Epithelial cell of esophagus (primary cell): ENCODE measurements at places on chromosomes 7 and 10.

GRCh38 chr7:37645282-37646050 lies 38.1 kb upstream of the GPR141 start:
- DNase-seq: no peak

DNA sequence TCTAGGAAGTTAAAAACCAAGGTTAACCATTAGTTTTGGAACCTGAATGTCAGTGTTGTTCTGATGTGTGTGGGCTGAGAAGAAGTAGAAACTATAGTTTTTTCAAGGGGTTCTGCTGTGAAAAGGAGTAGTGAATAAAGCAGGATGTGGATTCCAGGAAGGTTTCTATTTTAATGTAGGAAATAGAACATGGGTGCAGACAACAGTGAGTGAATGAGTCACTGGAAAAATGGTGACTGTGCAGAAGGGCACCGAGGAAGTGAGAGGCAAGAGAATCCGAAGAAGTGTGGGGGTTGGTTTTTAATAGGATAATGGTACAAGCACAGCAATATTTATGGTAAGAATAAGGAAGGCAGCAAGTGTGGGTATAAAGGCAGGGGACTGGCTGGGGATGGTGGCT lies 120.4 kb downstream of the ARHGAP21 start:
- peak; percentile 66 for DNase-seq

GRCh38 chr10:124992462-124993344 lies 50.8 kb downstream of the ZRANB1 start:
- DNase-seq: peak; percentile 61

GRCh38 chr7:129240119-129240820 lies 15.4 kb downstream of the AHCYL2 start:
- DNase-seq: peak; percentile 47

- no peak for DNase-seq
Observed at GRCh38 chr10:72334196-72334824, 20.4 kb downstream of the DNAJB12 start.

- no peak for DNase-seq
Observed at GRCh38 chr10:2837674-2838073, 229.7 kb upstream of the PFKP start.

GRCh38 chr7:39386718-39387117 lies 179.5 kb upstream of the YAE1 start:
- no peak for DNase-seq

- no peak for DNase-seq
Observed at GRCh38 chr10:17138460-17139042, 8.9 kb upstream of the CUBN start.

DNA sequence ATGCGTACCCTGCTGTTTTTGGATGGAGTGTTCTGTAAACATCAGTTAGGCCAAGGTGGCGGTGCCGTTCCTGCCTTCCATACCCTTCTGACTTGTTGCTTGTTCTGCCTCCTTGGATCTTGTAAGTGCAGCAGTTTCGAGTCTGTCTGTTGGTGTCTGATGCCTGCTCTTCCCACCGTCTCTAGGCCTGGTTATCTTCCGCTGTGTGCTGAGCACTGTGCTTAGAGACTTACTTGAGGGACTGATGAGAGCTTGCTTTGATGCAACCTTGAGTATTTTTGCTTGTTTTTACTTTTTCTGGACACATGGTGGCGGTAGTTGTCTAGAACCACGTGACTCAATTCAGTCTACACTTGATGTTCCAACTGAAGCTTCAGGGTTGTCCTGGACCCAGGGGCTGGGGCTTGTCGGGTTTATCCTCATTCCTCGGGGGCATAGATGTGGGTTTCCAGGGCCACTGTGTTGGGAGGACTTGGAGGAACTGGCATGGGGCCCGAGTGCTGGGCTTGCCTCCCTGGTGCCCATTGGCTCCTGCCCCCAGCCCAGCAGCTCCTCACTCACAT lies 14.4 kb upstream of the SPRN start:
- no peak for DNase-seq

DNA sequence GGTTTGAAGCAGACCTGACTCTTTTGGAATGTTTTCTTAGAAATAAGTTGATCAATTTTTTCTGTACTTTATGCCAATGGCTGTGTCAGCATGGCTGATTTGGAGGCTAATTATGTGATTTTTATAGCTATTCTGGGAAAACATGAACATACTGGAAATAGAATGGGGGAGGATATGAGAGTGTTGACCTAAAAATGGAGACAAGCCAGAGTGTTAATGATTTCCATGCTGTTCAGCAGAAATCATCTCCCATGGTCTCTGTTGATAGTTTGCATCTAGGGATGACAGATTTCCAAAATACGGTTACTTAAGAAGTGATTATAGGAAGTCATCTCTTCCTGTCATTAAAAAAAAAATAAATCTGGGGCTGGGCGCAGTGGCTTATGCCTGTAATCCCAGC lies 32.7 kb upstream of the DMTF1 start:
- no peak for DNase-seq

DNA sequence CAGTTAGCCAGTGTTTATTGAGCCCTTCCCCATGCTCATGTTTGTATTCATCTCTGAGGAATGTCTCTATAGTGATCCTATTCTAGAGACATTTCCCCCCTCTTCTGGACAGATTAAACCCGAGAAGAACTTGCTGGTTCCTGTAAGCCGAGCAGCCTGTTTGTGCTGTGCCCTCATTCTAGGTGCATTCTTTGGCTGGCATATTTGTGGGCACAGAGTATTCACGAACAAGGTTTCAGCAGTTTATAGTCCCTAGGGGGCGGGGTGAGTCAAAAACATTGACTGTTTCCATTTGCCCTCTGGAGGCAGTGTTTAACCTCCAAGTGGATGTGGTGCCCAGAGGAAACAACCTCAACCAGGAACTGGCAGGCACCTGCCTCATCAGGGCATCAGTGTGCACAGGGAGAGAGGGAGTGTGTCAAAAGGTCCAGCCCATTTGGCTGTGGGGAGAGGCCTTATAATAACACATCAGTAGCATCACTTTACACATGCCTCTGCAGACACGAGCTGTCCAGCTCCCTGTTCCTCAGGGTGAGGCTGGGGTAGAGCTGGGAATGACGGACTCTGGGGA lies 273.3 kb upstream of the LRGUK start:
- peak; percentile 96 for DNase-seq

DNA sequence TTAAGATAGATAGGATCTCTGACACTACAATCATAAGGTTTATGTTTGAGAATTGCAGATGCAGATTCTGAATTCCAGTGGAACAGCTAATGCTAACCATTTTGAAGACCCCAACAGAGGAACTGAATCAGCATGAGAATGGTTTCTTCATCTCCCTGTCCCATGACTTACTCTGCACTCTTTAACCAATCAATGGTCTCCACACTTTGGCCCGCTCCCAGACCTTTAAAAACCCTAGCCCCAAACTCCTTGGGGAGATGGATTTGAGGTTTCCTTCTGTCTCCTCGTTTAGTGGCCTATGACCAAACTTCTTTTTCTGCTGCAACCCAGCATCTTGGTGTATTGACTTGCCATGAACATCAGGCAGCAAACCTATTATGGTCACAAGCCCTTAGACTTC lies 804.9 kb downstream of the LRMDA start:
- DNase-seq: no peak

GRCh38 chr7:23893942-23894891 lies 184.2 kb downstream of the STK31 start:
- no peak for DNase-seq

DNA sequence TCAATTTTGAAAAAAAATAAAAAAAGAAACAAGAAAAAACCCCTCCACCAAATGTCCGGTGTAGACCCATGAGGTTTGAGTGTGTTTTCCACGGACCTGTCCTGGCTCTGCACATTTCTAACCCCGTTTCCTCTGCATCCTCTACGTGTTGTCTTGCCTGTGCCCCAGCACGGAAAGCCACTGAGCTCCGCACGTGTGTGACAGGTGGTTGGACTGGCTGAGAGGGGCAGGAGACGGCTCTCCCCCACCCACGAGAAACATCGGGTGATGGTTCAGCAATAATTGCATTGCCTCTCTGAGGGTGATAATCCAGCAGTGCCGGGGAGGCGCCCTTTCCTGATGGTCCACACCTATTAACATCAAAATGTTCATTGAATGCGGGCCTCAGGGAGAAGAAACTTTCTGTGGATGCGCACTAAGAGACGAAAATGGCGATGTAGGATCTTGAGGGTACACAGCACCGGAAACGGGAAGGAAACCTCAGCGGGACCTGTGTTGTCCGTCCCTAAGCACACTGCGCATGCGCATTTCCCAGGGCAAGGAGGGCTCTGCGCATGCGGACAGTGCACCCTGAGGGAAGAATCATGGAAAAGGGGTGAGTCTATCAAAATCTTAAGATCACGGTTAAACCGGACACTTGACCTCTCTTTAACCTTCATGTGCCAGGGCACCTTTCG lies 470.1 kb upstream of the ADARB2 start:
- no peak for DNase-seq

DNA sequence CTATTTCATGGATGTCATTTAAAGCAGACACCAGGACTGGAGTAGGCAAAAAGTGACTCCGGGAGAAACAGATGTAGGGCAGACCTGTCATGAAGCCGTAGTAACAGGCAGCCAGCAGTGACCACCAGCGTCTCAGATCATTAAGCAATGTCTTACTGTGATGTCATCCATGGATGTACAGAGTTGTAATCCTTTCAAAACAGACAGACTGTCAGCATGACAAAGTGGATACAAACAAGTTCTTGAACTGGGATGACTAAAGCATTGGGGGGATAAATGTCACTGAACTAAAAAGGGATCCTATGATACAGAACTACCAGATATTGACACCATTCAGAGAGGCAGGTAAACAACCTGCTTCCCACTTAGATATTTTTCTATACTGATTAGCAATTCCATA lies 675.5 kb downstream of the PARD3 start:
- DNase-seq: peak; percentile 59

DNA sequence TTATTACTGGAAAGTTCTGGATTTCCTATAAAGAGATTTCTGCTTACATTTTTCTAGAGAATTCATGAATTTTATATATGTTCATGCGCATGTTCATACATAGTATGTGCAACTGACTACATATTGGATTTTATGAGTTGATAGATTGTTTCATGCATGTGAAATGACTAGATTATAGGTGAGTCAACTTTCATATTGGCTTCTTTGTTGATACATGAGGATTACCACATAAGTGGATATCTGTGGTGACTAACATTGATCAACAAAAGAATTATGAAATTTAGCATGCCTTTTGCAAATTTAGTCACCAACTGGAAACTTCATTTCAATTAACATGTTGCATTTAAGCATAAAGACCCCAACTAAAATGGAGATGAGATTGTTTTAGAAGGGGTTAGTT lies 99.0 kb downstream of the GNAT3 start:
- peak; percentile 87 for DNase-seq

DNA sequence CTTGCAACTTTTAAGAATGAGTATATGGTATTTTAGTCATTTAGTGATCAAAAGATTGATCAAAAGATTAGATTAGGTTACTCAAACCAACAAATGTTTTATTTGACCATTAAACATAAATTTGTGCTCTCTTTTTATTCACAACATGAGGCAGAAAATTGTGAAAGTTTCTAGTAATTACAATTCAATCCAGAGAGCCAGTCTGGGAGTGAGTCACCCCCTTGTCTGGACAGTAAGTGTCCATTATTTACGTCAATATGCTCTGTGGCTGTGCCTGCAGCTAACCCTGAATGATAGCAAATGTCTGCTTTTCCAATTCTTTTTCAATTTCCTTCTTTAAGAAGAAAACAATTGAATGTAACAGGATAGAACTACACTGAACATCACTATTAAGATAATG lies 27.9 kb downstream of the GNG11 start:
- DNase-seq: peak; percentile 44

GRCh38 chr7:91519241-91520158 lies 255.3 kb downstream of the FZD1 start:
- DNase-seq: no peak

DNA sequence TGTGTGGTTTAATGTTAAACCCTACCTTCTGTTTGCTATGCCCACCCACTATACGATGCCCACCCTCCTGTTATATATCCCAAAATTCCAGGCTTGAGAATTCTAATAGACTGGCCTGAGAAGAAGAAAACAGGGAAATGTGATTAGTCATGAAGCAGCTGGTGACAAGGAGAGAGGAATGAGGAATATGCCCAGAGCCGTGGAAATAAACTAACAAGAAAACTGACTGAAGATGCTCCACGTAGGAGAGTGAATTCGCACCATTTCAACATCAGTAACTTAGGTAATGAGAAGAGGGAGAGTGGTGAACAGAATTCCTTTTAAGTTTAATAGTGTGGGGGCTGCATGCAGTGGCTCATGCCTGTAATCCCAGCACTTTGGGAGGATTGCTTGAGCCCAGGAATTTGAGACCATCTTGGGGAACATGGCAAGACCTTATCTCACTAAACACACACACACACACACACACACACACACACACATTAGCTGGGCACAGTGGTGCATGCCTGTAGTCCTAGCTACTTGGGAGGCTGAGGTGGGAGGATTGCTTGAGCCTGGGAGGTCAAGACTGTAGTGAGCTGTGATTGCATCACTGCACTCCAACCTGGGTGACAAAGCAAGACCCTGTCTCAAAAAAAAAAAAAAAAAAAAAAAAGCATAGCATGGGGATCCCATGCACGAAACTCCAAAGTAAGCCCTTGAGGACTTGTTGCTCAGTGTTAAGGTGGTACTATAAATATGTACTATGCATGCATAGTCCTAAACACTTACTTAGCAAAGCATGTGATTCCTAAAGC lies 16.1 kb upstream of the SYPL1 start:
- peak; percentile 42 for DNase-seq

DNA sequence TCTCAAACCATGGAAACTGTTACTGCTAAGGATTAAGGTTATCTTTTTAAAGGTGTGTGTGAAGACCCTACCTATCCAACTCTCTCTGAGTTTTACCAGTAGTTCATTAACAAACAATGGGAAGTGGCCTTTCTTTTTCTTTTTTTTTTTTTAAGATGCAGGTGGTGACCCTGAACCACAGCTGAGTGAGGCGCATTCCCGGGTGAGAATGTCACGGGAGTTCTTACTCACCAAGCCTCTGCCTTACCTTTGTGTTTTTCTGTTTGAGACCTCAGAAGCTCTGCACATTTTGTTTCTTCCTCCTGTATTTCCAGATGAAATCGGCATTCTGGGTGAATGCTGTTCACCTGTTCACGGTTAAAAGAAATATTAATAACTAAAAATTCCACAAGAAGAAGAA lies 2.5 kb downstream of the VIPR2 start:
- no peak for DNase-seq

DNA sequence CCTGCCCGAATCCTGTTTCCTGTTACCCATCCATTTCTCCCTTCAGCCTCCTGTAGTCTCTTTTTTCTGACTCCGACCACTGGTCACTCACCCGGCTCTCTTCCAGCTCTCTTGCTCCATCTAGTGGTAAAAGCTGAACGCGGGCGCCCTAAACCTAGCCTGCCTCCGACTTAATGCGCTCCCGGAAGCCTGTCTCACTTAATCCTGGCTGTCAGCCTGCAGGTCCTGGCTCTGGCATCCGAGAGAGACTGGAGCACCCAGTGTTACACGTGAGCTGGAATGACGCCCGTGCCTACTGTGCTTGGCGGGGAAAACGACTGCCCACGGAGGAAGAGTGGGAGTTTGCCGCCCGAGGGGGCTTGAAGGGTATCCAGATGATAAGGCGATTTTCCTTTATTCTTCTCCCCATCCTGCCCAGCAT lies 10.3 kb downstream of the SUMF2 start:
- peak; percentile 80 for DNase-seq

- DNase-seq: no peak
Observed at GRCh38 chr10:86962136-86962980, 4.0 kb downstream of the SNCG start.
